ENCODE measurements at places on chromosomes 2 and 18. TPM values are rescaled to one million over a fixed set of nuclear protein-coding genes. Genes with fewer than 3 reads are reported as not detected.

DNA sequence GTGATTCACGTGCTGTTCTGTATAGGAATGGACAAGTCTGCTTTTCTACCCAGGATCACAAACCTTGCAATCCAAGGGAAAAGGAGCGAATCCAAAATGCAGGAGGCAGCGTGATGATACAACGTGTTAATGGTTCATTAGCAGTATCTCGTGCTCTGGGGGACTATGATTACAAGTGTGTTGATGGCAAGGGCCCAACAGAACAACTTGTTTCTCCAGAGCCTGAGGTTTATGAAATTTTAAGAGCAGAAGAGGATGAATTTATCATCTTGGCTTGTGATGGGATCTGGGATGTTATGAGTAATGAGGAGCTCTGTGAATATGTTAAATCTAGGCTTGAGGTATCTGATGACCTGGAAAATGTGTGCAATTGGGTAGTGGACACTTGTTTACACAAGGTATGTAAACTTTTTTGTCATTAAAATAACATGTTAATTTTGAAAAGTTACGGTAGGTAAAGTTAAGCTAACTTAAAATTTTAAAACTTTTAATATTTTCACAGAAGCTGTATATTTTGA, 33.0 kb downstream of the PPM1B start:
- peaks cover 19% of the 10 kb centered on the region for H3K36me3 ChIP-seq
- no peak overlapping the region for H3K27ac ChIP-seq
- no peaks in the 10 kb centered on the region for H3K27me3 ChIP-seq

GRCh38 chr2:121721926-121722325, 14.7 kb downstream of the NIFK start:
- peaks cover 3% of the 10 kb centered on the region for H3K36me3 ChIP-seq
- peak; percentile 56 for DNase-seq
- peaks cover 19% of the 10 kb centered on the region for H3K4me1 ChIP-seq
- H3K4me3 ChIP-seq, result no peak overlapping the region
- H3K27me3 ChIP-seq, result no peaks in the 10 kb centered on the region
- H3K27ac ChIP-seq, result peak overlapping the region; percentile 75

DNA sequence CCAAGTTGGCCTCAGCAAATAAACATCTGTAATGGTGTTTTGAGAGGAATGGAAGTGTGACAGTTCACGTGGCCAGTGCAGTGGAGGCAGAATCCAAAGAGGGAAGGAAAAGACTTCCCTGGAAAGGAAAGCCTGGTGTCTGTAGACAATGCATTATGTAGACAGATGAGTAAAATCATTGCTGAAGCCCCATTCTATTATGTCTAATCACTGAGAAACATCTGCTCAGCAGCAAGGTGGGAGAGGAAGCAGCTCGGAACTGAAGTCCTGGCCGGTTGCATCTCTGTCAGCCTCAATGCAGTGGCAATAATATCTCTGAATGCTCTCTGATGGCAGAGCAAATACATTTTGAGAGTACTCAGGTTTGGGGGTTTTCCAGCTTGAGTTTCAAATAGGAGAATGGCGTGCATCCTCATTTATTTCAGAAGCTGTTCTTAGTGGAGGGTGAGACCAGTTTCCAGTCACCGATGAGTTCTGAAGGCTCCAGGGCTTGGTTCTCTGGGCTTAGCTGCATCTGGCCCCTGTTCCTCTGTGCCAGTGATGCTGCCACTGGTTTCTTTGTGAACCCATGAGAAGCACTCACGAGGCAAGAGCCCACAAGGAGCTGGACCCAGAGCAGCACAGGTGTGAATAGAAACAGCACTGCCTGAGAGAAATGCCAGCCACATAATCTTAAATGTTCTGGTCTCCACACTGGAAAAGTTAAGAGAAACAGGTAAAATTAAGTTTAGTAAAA, 63.3 kb downstream of the RPIA start:
- H3K4me1 ChIP-seq, result no peaks in the 10 kb centered on the region
- H3K36me3 ChIP-seq, result peaks cover 12% of the 10 kb centered on the region
- H3K27ac ChIP-seq, result no peak overlapping the region
- no peak overlapping the region for H3K4me3 ChIP-seq

DNA sequence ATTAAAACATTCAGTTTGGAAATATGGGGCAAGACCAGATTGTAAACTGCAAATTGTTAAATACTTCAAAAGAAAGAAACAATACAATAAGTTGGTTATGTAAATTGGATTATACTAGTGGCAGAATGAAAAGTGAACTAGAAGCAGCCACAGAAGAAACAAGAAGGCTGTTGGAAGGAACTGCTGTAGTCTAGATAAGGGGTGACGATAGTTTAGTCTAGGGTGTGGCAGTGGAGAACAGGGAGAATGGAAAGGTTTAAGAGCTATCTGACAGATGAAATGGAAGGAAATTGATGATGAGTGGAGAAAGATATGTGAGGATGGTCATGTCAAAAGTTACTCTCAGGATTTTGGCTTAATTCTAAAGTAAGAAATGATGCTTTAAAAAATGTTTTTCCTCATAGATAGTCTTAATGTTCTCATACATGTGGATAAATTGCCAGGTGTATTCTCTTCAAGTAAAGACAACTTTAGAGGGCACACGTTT, 179.7 kb downstream of the GPD2 start:
- H3K4me3 ChIP-seq, result no peak overlapping the region
- H3K36me3 ChIP-seq, result no peaks in the 10 kb centered on the region
- H3K27ac ChIP-seq, result no peak overlapping the region
- no peaks in the 10 kb centered on the region for H3K4me1 ChIP-seq
- 0 out of 2 replicates have a peak, but pooled peaks cover 5% of the 10 kb centered on the region for H3K27me3 ChIP-seq
- no peak for DNase-seq

DNA sequence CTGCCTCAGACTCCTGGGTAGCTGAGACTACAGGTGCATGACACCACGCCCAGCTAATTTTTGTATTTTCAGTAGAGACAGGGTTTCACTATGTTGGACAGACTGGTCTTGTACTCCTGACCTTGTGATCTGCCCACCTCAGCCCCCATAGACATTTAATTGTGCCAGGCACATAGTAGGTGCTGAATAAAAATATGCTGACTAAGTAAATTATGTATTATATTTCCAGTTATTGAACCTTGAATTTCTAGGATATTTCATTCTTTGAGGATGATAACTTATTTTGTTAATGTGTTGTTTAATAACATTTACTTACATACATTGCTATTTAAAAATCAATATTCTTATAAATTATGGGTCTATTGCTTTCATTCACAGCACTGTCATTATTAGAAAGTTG, 190.4 kb upstream of the LRRTM4 start:
- no peaks in the 10 kb centered on the region for H3K27me3 ChIP-seq
- no peaks in the 10 kb centered on the region for H3K36me3 ChIP-seq
- no peak overlapping the region for H3K27ac ChIP-seq
- no peak overlapping the region for H3K4me3 ChIP-seq
- no peaks in the 10 kb centered on the region for H3K4me1 ChIP-seq

DNA sequence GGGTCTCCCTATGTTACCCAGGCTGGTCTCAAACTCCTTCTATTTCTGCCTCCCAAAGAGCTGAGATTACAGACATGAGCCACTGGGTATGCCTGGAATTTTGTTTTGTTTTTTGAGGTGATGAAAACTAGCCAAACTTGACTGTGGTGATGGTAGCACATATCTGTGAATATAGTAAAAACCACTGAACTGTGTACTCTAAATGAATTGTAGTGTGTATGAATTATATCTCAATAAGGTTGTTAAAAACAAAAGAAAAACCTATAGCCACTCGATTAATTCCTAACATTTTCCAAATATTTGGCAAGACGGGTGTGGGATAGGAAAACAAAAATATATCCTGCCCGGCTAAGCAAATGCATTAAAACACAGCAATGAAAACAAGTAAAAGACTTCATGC, 1302.3 kb upstream of the CHAC2 start:
- peaks cover 7% of the 10 kb centered on the region for H3K4me1 ChIP-seq
- no peaks in the 10 kb centered on the region for H3K27me3 ChIP-seq
- no peaks in the 10 kb centered on the region for H3K36me3 ChIP-seq
- DNase-seq, result no peak
- no peak overlapping the region for H3K4me3 ChIP-seq

GRCh38 chr2:65465857-65466256, 33.5 kb upstream of the SPRED2 start:
- no peak overlapping the region for H3K27ac ChIP-seq
- H3K4me1 ChIP-seq, result no peaks in the 10 kb centered on the region
- no peaks in the 10 kb centered on the region for H3K27me3 ChIP-seq
- DNase-seq, result no peak

DNA sequence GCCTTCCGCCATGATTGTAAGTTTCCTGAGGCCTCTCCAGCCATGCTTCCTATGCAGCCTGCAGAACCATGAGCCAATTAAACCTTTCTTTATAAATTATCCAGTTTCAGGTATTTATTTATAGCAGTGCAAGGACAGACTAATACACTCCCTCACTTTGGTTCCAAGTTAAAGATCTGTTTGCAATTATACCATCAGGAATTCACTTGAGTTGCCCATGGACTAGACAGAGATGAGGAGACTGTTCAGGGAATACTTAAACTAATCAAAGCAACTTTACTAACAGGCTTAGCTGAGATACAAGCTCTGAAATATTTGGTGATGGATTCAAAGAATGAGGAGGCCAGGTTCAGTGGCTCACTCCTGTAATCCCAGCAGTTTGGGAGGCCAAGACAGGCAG, 190.0 kb downstream of the MTCL1 start:
- no peak overlapping the region for H3K27ac ChIP-seq
- no peaks in the 10 kb centered on the region for H3K36me3 ChIP-seq
- no peak for DNase-seq
- no peak overlapping the region for H3K4me3 ChIP-seq
- peaks cover 23% of the 10 kb centered on the region for H3K4me1 ChIP-seq
- no peaks in the 10 kb centered on the region for H3K27me3 ChIP-seq

- DNase-seq, result no peak
- no peak overlapping the region for H3K4me3 ChIP-seq
- no peak overlapping the region for H3K27ac ChIP-seq
- H3K27me3 ChIP-seq, result no peaks in the 10 kb centered on the region
- H3K36me3 ChIP-seq, result no peaks in the 10 kb centered on the region
- no peaks in the 10 kb centered on the region for H3K4me1 ChIP-seq
Measured at GRCh38 chr2:109282865-109283264, 153.9 kb downstream of the SH3RF3 start.

DNA sequence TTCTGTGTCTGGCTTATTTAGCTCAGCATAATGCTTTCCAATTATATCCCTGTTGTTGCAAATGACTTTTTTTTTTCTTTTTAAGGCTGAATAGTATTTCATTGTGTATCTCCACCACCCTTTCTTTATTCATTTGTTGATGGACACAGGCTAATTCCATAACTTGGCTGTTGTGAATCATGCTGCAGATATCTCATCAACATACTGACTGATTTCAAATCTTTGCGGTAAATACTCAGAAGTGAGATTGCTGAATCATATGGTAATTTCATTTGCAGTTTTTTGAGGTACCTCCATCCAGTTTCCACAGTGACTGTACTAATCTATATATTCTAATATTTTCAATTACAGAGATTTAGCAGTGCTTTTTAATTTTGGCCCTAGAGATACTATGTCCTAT, 266.2 kb downstream of the TMX3 start:
- DNase-seq, result no peak
- no peaks in the 10 kb centered on the region for H3K36me3 ChIP-seq
- peaks cover 3% of the 10 kb centered on the region for H3K4me1 ChIP-seq
- H3K27me3 ChIP-seq, result no peaks in the 10 kb centered on the region
- no peak overlapping the region for H3K4me3 ChIP-seq

DNA sequence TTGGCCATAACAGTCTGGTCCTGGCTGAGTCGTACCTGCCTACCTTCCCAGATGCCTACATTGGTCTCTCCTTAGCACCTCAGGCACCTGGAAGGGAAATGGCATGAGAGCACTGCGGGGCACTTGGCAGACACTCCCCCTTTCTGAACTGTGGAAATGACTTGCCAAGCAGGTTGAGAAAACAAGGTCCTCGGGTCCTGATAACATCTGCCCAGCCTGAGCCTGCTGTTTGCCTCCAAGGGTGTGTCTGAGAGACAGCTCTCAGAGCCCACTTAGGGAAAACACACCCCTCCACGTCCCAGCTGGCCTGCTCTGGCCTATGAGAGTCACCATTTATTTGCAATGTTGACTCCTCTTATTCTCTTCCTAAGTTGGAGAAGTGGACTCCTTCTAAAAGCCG, 10.5 kb downstream of the FAM110C start:
- peaks cover 9% of the 10 kb centered on the region for H3K27me3 ChIP-seq
- H3K27ac ChIP-seq, result no peak overlapping the region
- H3K36me3 ChIP-seq, result no peaks in the 10 kb centered on the region
- H3K4me3 ChIP-seq, result no peak overlapping the region

GRCh38 chr2:76737607-76738006, 784.6 kb downstream of the LRRTM4 start:
- H3K36me3 ChIP-seq, result no peaks in the 10 kb centered on the region
- no peaks in the 10 kb centered on the region for H3K27me3 ChIP-seq
- no peaks in the 10 kb centered on the region for H3K4me1 ChIP-seq
- H3K27ac ChIP-seq, result no peak overlapping the region
- no peak for DNase-seq

Gene ZNF804A
- 8.0 TPM for total RNA-seq

Gene ZFP36L2
- total RNA-seq, result 1.9 TPM

Gene CASP10
- total RNA-seq, result 1.6 TPM

Gene CTNNA2
- total RNA-seq, result not detected
